PC-9 (cell line): ENCODE measurements at places on chromosomes 11 and 22. TPM values are rescaled to one million over a fixed set of nuclear protein-coding genes. Genes with fewer than 3 reads are reported as not detected.

DNA sequence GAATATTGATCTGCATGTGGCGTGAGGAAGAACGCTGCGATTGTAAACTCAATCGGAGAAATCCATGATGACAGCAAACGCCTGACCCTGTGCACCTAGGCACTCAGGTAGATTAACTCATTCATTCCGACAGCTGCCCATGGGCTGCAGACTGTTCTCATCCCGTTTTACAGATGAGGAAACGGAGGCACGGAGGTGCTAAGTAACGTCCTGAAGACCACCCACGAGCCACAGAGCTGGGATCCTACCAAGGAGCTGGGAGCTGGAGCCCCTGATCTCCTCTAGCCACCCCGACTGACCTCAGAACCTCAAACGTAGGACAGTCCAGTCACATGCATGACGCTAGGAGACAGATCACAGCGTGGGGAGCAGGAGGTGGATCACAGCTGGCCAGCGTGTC lies 1092.7 kb downstream of the BRD1 start:
- no peak for DNase-seq

DNA sequence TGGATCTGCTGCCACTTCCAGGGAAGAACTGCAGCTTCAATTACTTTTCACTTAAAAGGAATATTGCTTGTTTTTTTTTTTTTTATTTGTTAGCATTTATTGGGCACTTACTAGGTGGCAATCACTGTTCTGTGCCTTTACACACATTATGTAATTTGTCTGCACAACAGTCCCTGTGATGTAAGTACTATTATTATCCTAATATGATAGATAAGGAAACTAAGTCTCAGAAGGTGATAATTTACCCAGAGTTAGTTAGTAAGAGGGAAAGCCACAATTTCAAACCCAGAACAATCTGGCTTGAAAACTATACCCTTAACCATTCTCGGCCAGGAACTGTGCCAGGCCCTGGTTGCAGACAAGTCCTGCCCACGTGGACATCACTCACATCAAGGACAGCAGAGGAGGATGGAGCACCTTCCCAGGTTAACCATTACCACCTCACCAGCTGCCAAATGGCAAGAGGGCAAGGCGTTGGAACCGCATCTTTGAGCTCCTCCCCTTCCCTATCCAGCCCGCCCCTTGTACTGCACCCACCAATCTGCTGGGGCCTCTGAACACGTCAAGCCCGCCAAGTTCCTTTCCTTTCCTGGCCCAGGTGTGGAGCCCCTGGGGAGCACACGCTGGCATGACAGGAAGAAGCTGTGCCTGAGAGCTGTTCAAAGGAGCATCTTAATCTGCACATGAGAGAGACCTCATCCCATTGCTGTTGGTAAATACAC lies 78.4 kb downstream of the NAV2 start:
- no peak for DNase-seq

DNA sequence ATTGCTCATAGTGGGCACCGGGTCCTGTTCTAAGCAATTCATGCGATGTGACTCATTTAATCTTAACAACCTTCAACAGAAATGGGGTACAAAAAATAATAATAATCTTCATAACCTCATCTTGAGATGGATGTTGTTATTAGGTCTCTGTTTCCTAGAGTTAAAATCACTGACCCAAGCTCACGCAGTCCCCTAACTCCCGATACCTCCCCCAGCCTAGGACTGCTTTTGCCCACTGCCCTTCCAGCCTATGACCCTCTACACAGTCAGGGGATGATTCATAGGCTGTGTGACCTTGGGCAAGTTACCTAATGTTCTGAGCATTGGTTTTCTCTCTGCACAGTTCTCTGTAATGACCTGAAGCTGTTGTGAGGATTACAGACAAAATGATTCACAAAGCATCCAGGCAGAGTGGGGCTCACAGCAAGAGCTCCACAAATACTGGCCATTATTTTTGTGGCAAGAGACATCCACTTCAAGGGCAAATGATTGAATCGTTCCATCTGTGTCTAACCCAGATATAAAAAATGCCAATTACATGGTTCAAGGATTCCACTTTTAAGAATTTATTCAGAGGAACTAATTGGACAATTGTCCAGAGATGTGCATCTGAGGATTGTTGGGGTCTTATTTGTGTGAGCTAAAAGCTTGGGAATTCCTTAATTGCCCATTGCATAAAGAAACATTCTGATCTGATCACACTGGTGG lies 20.0 kb downstream of the MTFP1 start:
- DNase-seq = no peak

DNA sequence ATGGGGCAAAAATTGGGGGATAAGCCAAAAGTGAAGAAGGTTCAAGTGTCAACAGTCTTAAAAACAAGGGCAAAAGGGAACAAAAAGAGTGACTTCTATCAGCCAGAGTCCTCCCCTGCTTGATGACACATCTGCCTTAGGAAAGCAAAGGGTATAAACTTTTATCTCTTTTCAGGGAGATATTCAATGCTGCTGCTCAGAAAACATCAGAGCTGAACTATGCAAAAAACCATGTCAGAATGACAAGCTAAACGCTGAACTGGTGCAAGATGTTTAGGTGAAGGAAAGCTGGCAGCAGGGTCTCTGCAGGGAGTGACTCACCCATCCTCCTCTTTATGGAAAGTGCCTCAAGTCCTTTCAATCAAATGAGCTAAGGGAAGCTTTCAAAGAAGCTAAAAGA lies 24.7 kb downstream of the ALG9 start:
- peak; percentile 88 for DNase-seq

- no peak for DNase-seq
Observed at GRCh38 chr11:85133636-85134035, 493.5 kb downstream of the DLG2 start.

DNA sequence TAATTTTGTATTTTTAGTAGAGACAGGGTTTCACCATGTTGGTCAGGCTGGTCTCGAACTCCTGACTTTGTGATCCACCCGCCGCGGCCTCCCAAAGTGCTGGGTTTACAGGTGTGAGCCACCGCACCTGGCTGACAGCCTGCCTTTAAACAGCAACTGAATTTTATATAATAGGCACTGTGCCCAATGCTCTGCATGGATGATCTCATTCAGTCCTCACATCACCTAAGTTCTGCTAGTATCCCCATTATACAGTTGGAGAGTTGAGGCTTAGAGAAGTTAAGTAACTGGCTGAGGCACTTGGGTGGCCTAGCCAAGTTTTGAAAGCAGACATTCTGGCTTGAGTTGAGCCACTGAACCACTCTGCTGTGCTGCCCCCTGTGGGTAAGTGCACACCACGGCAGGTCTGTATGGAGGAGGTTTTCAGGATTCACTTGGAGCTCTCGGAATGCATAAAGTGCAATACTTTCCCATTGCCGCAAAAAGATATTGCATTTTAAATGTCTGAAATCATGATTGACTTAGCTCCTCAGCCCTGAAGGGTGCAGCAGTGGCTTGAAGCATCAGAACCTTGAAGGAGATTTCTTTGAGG lies 112.4 kb downstream of the LDLRAD3 start:
- peak; percentile 42 for DNase-seq

DNA sequence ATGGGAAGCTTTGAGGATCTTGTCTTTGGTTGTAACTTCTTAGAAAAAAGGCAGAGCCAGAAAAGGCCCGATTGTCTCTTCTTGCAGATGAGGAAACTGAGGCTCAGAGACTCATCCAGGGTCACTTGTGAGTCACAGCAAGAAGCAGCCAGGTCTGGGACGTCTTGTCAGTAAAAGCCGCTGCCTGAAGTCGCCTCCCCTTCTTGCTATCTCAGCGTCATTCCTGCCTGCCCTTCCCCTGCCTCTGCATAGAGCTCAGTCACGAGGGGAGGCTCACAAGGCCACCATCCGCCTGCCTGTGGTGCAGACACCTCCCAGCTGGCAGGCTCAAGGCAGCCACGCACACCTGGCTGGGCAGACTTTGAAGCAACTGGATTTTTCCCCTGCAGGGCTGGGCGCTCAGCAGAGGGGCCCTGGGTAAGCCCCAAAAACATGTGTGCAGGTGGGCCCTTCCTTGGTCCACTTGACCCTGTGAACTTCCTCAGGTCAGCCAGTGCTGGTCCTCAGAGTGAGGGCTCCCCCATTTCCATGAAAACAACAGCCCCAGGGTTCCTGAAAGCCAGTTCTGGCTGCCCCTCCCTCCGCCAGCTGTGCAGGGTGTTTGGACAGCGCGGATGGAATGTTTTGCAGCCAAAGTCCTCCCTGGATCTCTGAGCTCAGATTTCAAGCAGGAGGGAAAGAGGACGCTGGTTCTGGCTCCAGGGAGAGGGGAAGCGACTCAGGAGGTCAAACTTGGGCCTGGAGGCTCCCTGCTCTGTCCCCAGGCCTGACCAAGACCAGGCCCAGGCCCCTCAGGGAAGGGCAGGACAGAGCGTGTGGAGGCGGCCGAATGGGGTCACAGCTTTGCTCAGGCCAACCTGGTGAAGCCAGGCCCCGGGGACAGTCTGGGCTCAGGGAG lies 6.0 kb upstream of the RAB3IL1 start:
- no peak for DNase-seq

DNA sequence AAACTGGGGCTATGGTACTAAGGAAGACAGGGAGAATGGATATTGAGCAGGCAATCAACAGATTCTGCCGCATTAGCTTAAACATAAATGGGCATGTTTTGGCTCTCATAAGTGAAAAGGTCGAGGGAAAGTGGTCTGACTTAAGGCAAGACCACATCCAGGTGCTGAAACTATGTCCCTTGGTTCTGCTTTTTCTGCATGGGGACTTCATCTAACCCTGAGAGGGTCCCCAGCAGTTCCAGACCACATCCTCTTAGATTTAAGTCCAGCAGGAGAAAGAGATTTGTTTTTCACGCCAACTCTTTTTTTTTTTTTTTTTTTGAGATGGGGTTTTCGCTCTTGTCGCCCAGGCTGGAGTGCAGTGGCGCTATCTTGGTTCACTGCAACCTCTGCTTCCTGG lies 5.5 kb downstream of the RPS6KA4 start:
- DNase-seq = no peak

DNA sequence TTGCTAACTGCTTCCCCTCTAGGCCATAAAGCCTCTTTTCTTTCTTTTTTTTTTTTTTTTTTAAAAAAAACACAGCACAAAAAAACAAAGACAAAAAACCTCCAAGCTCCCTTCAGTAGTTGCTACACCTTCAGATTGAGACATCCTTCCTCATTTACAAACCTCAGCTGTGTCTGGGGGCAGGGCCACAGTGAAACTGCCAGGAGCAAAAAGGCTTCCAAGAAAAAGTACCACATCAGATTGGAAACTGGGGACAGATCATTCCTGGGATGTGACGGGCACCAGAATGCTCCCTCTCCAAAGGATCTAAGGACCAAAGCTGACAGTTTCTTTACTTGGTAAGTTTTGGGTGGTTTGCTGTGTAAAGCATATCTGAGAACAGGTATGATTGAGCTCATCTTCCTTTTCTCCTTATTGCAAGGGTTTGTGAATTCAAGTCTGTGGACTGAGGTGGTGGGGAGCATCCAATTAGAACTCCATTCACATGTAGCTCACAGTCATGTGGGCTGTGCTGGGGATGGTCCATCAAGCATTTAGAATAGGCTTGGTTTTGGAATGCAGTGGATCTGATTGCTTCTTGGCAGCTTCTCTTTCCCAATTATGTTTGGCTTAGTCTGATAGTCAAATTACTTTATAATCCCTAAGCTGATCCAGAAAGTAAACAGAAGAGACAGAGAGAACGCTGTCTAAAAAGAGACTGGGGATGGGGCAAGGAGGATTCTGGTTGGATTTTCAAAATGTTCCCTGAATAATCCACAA lies 705 bp downstream of the BBOX1 start:
- no peak for DNase-seq

DNA sequence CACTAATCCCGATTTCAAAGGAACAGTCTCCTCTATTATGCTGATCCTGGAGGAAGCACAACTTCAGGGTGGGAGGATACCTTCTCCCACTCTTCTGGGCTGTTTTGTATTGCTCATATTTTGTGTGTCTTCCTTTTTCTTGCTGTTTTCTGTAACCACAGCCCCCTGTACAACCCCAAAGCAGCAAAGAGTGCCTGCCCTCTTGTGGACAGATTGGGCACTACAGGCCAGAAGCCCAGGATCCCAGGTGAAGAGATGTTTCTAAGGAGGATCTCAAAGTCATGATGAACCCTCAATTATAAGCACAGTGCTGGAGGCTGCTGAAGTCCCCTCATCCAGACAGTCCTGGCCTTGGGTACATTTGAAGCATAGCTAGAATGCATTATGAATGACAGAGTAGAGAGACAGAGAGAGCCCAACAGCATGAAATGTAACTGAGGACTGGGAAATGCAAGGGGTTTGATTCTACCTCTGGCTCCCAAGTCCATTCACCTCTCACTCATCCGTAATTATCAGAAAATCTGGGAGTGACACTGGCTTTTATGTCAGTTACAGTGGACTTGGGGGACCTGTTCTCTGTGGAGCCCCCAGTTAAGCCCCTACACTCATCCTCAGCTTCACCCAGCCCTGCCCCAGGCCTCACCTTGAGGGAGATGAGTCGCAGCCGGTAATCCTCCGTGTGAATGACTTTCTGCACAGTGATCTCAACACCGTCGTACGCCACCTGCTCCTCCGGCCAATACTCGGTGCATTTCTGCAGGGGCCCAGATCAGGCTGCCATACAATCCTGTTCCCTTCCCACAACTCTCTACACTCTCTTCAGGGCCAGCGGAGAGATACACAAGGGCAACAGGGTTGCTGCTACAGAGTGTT lies 6.2 kb upstream of the IGSF22 start:
- peak; percentile 62 for DNase-seq

DNA sequence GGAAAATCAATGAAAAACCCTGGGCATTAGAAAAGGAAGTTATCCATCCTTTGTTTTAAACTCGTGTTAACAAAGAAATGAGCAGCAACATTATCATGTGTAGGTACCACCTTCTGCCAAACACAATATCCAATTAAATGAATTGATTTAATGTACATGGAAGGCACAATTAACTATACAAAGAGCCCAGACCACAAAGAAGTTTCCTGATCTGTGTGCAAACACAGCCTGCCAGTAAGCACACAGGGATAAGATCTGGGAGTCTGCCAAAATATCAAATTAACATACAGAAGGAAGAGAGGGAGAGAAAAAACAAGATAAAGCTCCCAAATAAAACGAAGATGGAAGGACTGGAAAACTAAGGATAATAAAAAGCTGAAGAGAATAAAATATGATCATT lies 54.1 kb upstream of the SLC25A1 start:
- no peak for DNase-seq

- no peak for DNase-seq
Observed at GRCh38 chr11:79262221-79262620, 178.6 kb downstream of the TENM4 start.

DNA sequence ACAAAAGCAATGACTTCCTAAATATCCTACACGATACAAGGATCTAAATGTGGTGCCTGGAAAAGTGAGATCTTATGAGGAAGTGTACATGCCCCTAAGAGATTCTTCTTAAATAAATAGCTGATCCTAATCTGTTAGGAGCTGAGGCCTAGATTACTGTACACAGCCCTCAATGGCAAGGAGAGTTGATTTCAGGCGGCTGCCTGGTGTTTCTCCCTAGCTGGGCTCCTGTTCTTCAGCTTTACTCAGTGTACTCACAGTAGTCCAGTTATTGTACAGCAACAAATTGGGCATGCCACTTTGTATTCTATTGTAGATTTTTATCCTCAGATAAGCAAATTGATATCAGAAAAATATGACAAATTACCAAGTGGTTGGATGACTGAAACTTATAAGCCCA lies 358.2 kb upstream of the PDGFD start:
- DNase-seq = no peak

The GDPD4 gene
- not detected in 2 replicates for total RNA-seq

The GAL3ST1 gene
- 0.52 TPM in 1 of 2 replicates, not detected in the other for total RNA-seq

The FAT3 gene
- 3.4 and 7.6 TPM in 2 replicates for total RNA-seq

The GRAP2 gene
- total RNA-seq = not detected in 2 replicates

The CASP5 gene
- not detected in 2 replicates for total RNA-seq
